Stimulated activated CD4-positive, alpha-beta T cell treated with anti-CD3 and anti-CD28 coated beads, Interleukin-1b, Interleukin-23, amount 100 ng/mL, for 24 hours (primary cell): ENCODE measurements at places on chromosomes 16 and 17.

DNA sequence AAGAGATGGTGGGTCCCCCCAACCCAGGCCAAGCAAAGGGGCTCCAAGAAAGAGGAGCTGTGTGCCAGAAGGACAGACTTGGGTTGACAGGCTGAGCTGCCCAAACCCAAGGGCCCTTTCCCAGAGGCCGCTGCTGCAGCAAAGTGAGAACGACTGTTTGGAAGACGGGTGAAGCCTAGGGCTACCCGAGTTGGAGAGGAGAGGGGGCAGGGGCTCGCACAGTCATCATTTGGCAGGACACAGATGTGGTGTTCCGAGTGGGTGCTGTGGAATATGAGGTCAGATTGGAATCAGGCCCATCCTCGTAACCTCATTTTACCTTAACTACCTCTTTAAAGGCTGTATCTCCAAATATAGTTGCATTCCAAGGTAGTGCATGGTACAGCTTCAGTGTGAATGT is 5.3 kb upstream of the MFAP4 start:
- no peak for DNase-seq

GRCh38 chr17:72432881-72433280 is 312.1 kb downstream of the SOX9 start:
- no peak for DNase-seq

- DNase-seq = no peak
Observed at GRCh38 chr17:33905338-33905800, 349.7 kb upstream of the CCL2 start.

GRCh38 chr16:87965417-87965816 is 14.2 kb downstream of the BANP start:
- no peak for DNase-seq
